SJSA1 (cell line): ENCODE measurements at places on chromosomes 2 and 18. TPM values are rescaled to one million over a fixed set of nuclear protein-coding genes. Genes with fewer than 3 reads are reported as not detected.

Gene LCT
- not detected in 2 replicates for total RNA-seq

Gene GDF7
- total RNA-seq = 0.03 TPM in 1 of 2 replicates, not detected in the other

Gene NR4A2
- 0.61 TPM in 1 of 2 replicates, not detected in the other for total RNA-seq

Gene GATA6
- 3.5 and 8.8 TPM in 2 replicates for total RNA-seq

Gene MAP2
- total RNA-seq = 0.21 and 0.34 TPM in 2 replicates

Gene KCNE4
- total RNA-seq = 3.1 and 4.3 TPM in 2 replicates

Gene OSBPL1A
- 34.6 and 40.7 TPM in 2 replicates for total RNA-seq

Gene CCDC148
- 3.2 and 3.5 TPM in 2 replicates for total RNA-seq

Gene SLC11A1
- 0.05 TPM in 1 of 2 replicates, not detected in the other for total RNA-seq

Gene CD302
- total RNA-seq = 12.6 and 16.4 TPM in 2 replicates

Gene PLCD4
- total RNA-seq = not detected in 2 replicates

Gene LAMA1
- 5.2 and 6.4 TPM in 2 replicates for total RNA-seq

Gene PROC
- 0.63 TPM in 1 of 2 replicates, not detected in the other for total RNA-seq
